ENCODE measurements at places on chromosomes 5 and 9.

DNA sequence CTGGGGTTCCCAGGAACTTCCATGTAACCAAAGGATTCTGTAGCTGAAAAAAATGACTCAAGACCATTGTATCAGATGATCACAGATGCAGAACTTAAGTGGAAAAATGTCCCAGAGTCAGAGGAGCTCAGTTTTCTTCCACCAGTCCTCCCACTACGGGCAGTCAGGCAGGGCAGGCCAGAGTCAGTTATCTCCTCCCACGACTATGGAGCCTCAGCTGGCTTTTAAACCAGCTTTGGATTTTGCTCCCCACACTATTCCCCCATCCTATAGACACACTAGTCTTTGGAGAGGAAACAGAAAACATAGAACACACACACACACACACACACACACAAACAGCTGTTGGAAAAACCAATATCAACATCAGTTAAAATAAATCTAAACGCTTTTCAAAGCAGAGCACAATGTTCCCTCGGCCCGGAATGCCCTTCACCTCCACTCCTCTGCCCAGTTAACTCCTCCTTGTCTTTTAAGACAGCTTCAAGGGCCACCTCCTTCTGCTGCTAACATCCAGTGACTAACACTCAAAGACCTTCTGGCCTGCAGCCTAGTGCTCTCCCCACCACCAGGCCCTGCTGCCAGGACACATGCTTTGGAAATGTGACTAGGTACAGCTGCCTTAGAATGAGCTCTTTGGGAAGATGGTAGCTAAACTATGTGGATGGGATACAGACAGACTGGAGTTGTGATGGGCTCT lies 56.8 kb downstream of the NIPAL4 start:
- no peak for DNase-seq

- no peak for DNase-seq
Measured at GRCh38 chr9:116020801-116021200, 132.8 kb upstream of the PAPPA start.

GRCh38 chr9:100413839-100414420 lies 13.0 kb upstream of the MSANTD3 start:
- no peak for DNase-seq

DNA sequence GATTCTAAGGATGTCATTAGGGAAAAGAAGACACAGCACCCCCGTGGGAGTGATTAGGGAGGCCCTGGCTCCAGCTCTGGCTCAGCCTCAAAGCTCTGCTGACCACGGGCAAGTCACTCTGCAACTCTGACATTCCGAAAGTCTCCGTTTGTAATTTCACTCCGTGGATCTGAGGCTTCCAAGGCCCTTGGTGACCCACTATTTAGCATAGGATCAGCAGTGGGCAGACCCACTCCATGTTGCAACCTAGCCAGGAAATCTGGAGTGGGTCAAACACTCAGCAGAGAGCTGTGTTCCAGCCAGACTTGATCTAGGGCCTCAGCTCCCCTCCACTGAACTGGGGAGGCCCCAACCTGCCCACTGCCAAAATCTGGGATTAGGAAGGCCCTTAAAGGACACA lies 11.8 kb downstream of the PHF19 start:
- no peak for DNase-seq

DNA sequence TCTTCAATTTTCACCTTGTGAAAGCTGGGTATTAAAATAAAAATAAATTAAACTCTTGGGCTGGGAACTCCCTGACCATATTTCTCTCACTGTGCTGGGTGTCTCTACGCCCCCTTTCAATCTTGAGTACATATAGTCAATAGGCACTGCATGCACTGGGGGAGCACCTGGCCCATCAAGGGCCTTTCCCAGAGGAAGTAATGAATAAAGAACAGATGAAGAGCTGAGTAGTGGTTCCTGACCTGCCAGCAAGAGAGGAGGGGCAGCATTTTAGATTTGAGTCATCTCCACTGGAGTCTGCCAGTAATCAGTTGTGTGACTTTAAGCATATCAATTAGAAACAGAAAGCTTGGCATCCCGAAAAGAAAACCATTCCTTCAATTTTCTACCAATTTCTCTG lies 6.2 kb downstream of the MAPKAP1 start:
- no peak for DNase-seq

GRCh38 chr5:134638760-134639201 lies 6.2 kb upstream of the SAR1B start:
- DNase-seq: no peak

GRCh38 chr9:135165003-135165711 lies 77.7 kb downstream of the OLFM1 start:
- no peak for DNase-seq

- DNase-seq: no peak
Measured at GRCh38 chr5:59937633-59938032, 44.1 kb upstream of the PDE4D start.

DNA sequence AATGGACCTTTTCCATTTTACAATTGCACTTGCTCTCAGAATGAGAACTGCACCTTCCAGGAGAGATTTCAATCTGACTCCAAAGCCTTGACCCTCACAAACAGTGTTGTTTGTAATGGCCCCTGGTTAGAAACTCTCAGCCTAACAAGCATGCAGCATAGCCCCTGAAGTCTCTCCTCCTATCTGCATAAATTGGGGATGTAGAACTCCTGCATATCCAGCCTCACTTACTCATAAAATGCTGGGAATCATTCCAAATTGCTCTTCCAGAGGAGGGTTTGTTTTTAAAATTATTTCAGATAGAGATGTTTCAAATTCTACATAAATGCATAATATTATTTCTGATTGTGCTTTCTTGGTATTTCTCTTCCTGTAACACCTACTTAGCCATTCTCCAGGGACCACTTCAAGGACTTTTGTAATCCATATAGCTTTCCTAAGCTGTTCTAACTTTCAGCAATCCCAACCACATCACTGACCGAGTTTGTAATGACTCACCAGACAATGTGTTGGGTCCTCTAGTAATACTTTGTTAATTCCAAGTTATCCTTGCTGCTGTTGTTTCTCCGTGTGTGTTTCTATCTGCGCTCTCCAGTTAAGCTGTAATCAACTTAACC lies 143.8 kb upstream of the CCDC152 start:
- DNase-seq: no peak

GRCh38 chr5:5315068-5315980 lies 107.2 kb upstream of the ICE1 start:
- no peak for DNase-seq

DNA sequence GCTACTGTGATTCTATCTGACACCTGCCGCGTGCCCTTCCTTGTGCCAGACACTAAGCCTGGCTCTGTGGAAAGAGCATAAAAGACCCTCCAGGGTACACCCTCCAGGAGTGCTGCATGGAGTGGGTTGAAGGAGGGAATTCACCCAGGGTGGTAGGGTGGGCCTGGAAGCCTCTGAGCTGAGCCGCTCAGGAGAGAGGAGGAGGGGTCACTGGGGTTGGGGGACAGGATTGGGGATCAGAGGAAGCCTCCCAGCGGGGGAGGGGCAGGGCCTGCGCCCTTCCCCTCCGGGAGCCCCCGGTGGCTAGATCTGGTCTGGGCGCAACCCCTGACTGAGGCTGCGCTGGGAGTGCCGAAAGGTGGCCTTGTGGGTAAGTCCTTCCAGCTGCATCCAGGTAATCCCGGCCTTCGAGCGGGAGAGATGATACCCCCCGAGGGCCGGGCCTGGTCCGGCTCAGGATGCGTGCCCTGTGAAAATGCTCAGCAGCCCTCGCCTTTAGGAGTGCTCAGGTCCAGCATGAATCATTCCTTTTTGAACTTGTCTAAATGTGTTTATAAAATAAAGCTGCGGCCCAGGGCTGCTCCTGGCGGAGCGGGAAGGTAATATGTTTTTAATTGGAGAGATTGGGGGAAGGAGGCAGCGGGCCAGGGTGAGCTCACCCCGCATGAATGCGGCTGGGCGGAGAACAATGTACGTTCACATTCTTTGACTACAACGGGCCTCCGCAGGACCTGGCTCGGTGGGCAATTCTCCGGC lies 118.1 kb upstream of the SMIM23 start:
- DNase-seq: no peak

GRCh38 chr5:170642066-170642735 lies 138.4 kb downstream of the KCNIP1 start:
- DNase-seq: no peak

DNA sequence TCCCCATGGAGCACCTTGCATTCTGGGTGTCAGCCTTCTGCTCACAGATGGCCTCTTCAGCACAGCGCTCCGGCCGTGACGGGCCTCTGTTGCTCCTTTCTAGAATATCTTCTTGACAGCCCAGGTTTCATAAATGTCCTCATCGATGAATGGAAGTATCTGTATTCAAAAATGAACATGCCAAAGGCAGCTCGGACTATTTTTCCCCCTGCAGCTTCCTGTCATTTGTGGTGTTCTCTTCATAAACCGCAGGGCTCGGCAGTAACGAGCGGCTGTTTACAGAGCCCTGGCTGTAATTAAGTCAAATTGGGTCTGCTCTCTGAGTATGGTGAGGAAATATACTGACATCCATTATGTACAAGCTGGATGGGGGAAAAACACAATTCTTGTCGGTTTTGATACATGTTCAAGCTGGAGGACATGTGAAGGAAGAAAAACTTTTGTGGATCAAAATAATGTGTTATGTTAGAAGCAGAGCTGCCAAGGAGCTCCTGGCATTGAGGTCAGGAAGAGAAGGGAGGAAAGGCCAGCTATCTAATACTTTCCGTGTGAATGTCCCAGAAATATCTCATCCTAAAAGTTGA lies 154.1 kb upstream of the CD180 start:
- no peak for DNase-seq

GRCh38 chr9:37747271-37747753 lies 6.3 kb upstream of the TRMT10B start:
- no peak for DNase-seq

- no peak for DNase-seq
Measured at GRCh38 chr9:129138476-129139232, 27.4 kb downstream of the PTPA start.

- no peak for DNase-seq
Measured at GRCh38 chr5:137462816-137463520, 36.2 kb downstream of the SPOCK1 start.

GRCh38 chr9:120742951-120743416 lies 28.7 kb upstream of the MEGF9 start:
- peak; percentile 54 for DNase-seq

DNA sequence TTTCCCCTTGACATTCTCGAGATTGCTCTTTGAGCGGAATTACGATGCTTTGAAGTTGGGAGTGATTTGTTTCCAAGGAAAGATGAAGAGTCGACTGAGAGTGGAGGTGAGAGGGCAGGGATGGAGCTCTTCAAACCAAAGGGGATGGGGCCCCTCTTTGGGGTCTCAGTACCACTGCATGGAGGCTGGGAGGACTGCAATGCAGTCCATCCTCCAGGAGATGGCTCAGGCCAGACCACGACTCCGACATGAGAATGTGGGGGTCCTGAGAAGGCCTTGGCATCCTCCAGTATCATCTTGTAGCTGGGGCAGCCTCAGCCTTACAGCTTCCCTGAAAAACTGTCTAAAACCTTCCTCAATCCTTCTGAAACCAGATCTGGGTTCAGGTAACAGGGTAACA lies 51.1 kb upstream of the CDKN2AIPNL start:
- DNase-seq: no peak

- no peak for DNase-seq
Measured at GRCh38 chr5:5335107-5335506, 87.4 kb upstream of the ICE1 start.

- DNase-seq: peak; percentile 33
Measured at GRCh38 chr5:343461-344401, 22.2 kb downstream of the AHRR start.

- DNase-seq: no peak
Measured at GRCh38 chr5:57532513-57533497, 50.2 kb upstream of the ACTBL2 start.

DNA sequence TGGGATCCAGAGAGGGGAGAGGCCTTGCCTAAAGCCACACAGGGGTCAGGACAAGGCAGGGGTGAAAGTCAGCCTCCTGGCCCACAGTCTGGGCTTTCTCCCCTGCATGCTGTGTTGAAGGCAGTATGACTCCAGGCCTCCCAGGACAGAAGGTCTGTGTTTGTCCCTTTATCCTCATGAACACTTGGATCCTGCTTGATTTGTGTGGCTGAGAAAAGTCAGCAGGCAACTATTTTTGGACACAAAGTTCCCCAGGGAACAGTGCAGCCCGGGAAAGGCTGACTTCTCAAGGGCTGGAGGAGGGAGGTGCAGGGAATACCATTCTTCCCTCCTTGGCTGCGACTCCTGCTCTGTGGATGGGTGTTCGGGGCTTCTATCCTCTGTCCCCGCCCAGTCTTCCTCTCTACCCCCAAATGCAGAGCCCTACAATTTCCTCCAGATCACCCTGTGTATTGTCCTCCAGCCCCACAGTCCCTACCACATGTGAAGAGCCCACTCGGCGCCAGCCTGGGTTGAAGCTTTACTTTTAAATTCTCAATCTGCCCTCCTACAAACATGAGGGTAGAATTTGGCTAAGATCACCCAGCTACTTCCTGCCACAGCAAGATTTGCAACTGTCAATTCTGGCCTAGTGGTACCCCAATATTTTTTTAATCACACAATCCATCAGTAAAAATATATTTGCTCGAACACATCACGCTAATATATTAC lies 4.1 kb downstream of the AKNA start:
- peak; percentile 42 for DNase-seq

Measured in T-helper 2 cell (primary cell).